Hindlimb muscle (tissue), 1 donor: ENCODE measurements at places on chromosomes 2 and 18. TPM values are rescaled to one million over a fixed set of nuclear protein-coding genes. Genes with fewer than 3 reads are reported as not detected.
A peak's percentile ranks its signal among the peaks of the same experiment; 100 is the strongest.

Gene PKDCC
- polyA plus RNA-seq, result 116 TPM

Gene GAREM1
- polyA plus RNA-seq, result 8.1 TPM

Gene PLEK
- polyA plus RNA-seq, result 6.0 TPM

- no peak for DNase-seq
These were observed 48.2 kb upstream of the LGALSL start for GRCh38 chr2:64405581-64406406.

- DNase-seq, result no peak
These were observed 79.9 kb downstream of the KCTD18 start for GRCh38 chr2:200430017-200430416.

- DNase-seq, result peak; percentile 79
These were observed 112.0 kb upstream of the CTDP1 start for GRCh38 chr18:79567481-79568147.
